Left renal cortex interstitium (tissue), 4 donors: ENCODE measurements at places on chromosomes 2 and 18.

GRCh38 chr2:220682616-220683015 is 889.5 kb downstream of the EPHA4 start:
- no peak for DNase-seq

DNA sequence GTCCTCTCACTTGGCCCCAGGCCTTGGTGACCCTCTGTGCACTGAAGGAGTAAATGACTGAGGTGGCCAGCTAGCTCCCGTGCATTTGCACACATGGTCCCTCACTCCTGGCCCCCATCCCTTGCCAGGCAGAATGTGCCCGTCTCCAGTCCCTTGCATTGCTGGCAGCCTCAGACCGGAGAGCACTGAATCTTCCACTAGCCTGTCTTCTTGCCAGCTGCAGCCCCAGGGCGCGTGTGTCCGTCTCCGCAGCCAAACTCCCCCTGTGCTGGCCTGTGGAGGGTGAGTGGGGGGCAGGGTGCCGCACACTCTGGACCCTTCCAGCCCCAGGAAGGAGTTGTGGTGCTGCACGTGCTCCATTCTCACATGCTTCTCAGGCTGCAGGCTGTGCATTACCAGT is 35.9 kb downstream of the INPP4A start:
- no peak for DNase-seq

- no peak for DNase-seq
Observed at GRCh38 chr2:229438430-229439159, 167.5 kb upstream of the PID1 start.

GRCh38 chr2:15938803-15939555 is 1.4 kb upstream of the MYCN start:
- no peak for DNase-seq
